Motor neuron (in vitro differentiated cells): ENCODE measurements at places on chromosomes 6 and 20.

- ATAC-seq: peak; percentile 26
These were observed 24.7 kb downstream of the GLO1 start for GRCh38 chr6:38678178-38678760.

DNA sequence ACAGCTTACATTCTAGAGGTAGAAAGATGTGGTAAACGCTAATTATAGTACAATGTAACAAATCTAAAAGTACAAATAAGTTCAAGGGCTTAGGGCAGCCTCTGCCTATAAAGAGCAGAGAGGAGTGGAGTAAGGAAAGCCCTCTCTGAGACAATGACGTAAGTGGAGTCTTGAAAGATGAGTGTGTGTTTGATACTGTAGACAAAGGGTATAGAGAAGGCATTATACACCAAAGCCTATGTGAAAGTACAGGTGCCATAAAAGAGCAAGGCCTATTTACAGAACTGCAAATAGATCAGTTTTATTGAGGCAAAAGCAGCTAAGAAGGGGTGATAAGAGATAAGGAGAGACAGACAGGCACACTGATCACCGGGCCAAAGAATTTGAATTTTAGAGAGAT, 10.9 kb downstream of the GOPC start:
- no peak for ATAC-seq

DNA sequence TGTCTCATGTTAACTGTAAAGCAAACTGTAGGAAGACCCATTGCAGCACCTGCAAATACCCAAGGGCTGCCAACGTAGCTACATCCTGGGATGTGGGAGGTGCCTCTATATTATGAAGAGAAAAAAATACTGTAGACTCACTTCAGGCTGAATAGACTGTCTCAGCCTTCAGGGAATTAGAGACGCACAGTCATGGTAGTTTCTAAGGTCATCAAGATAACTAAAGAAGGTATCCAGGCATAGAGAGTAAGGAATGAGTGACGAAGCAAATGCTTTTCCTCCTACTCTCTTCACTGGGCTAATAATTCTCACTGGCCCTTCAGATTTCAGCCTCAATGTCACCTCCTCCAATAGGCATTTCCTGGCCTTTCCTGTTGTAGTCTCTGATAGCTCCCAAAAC, 121.6 kb upstream of the ECI2 start:
- no peak for ATAC-seq

GRCh38 chr6:81758221-81758620, 5.7 kb upstream of the TENT5A start:
- ATAC-seq: no peak

DNA sequence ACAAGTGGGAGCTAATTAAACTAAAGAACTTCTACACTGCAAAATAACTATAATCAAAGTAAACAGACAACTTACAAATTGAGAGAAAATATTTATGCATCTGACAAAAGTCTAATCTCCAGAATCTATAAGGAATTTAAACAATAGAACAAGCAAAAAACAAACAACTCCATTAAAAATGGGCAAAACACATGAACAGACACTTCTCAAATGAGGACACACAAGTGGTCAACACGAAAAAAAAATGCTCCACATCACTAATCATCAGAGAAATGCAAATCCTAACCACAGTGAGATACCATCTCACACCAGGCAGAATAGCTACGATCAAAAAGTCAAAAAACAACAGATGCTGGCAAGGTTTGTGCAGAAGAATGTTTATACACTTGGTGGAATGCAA, 36.2 kb downstream of the STMND1 start:
- no peak for ATAC-seq

- no peak for ATAC-seq
These were observed 41.7 kb downstream of the CNKSR3 start for GRCh38 chr6:154468760-154469159.

GRCh38 chr6:169452117-169452868, 198.6 kb upstream of the THBS2 start:
- peak; percentile 88 for ATAC-seq

GRCh38 chr6:5865506-5866031, 141.2 kb downstream of the NRN1 start:
- no peak for ATAC-seq

DNA sequence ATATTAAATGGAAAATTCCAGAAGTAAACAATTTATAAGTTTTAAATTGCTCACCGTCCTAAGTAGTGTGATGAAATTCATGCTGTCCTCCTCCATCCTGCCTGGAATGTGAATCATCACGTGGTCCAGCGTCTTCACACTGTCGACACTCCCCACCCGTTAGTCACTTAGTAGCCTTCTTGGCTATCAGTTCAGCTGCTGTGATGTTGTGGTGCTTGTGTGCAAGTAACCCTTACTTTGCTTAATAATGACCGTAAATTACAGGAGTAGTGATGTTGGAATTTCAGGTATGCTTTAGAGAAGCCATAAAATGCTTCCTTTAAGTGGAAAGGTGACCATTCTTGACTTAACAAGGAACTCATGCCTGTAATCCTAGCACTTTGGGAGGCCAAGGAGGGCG, 25.2 kb downstream of the RIOK1 start:
- ATAC-seq: no peak

- ATAC-seq: peak; percentile 72
These were observed 52.2 kb downstream of the CDC40 start for GRCh38 chr6:110232450-110232849.

DNA sequence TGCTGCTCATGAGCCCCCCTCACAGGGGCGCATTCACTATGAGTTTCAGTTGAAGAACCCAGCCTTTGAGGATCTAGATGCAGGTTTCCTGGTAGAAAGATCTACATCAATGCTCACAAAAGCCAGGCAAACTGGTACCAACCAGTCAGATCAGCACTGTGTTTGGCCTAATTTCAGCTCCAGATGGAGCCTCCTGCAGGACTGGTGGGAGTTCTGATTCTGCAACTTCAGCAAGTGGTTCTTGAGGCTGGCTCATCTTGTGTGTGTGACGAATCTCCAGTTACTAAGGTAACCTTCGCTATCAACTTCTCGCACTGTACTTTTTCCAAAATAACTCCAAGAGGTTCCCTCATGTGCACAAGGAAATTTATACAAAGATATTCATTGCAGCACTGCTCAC, 118.8 kb downstream of the ZMYND8 start:
- no peak for ATAC-seq

DNA sequence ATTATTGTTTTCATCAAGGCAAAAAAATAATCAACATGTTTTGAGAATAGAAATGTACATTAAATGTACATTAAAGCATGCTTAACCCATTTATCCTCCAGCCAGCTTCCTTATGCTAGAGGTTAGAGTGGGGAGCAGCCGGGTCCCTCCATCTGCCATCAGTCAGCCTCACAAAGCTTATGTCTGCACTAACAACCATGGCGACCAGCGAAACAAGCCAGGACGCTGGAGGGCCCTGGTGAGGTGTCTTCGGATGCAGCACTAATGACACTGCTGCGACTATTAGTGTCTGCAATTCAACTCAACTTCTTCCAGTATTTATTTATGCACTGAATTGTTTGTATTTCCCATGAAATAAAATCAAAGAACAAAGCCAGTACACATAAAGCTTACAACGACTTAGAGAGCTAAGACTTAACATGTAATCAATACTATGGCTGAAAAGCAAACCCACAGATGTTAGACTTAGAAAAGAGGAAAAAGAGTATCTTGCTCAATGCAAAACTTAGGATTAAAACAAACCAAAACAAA, 6.8 kb downstream of the CLDN20 start:
- ATAC-seq: no peak

DNA sequence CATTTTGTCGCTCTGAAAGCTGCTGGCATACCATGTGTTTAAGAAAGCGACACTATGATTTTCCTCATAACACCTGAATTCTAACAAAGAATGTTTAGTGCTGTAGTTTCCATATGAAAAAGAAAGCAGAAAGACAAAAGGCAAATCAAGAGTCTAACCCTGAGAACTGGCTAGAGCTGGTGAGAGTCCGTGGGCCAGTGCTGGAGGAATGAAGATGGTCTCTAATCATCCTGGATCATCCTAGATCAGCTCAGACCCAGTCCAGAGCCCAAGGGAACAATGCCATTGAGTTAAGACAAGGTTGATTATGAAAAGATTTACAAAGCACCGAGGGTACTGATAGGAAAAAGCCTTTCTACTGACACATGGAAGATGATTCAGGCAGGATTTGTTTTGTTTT, 73.0 kb upstream of the MYLIP start:
- ATAC-seq: peak; percentile 63

DNA sequence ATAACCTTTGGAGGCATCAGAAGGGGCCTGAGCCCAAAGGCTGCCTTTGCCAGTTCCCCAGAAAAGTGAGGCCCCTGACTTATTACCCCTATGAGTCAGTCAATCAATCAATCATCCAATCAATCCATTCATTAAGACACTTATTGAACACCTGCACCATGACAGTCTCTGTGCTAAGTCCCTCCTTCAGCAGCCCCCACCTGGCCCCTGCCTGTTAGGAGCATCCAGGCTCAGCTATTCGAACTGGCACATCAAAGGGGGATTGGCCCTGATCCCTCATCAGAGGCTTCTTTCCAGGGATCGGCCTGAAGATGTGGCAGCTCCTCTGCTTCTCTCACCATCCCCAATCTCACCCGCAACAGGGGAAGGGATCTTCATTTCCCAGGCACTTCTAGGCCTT, 27.7 kb upstream of the VEGFA start:
- no peak for ATAC-seq

DNA sequence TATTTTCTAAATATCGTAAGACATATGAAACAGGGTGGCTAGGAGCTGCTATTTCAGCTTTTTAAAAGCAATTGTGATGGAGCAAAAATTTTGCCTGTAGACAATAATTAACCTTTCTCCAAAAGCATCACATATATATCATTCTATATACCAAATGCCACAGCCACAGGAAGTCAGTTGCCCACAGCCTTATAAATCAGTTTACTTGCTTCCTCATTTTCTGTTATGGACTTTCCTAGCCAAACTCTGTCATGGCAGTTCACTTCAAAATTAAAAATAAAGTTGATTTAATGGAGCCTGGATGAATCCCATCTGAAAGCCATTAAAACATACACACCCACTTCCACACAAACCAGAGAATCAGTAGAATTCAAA, 93.4 kb upstream of the NHSL1 start:
- no peak for ATAC-seq

DNA sequence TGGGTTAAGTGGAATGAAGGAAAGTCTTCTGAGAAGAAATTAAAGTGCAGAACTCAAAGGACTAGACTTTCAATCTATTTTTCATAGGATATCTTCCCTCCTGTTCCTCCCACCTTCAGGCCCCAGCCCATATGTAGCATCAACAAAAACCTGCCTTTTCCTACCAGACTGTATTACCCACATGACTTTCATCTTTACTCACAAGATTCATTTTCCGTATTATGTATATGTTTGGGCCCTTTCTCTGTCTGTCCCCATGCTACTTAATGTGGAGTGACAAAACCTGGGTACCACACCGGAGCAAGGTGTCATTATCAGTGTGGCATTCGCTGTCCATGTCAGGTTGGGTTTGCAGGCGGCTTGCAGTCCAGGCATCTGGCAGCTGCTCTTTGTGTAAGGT, 18.8 kb upstream of the CNR1 start:
- ATAC-seq: no peak
